Left ventricle myocardium inferior (tissue), 1 donor: ENCODE measurements at places on chromosomes 16 and 17.

- no peak for DNase-seq
Measured at GRCh38 chr16:4097826-4098240, 18.4 kb downstream of the ADCY9 start.

DNA sequence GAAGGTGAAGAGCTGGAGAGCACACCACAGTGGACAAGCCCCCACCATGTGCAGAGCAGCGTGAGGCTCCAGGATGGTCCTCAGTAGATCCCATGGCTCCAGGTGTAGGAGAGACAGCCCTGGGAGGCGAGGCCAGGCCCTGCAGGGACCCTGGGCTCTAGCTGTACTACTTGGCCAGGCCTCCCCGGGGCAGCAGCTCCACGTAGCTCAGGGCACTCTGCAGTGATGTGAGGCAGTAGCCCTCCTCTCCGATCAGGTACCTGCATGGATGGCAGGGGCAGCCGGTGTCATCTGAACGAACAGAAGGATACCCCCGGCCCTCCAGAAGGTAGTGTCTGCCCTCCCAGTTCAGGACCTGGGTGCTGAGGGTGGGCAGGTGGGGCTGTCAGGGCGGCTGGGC is 6.2 kb upstream of the SPATA2L start:
- DNase-seq: no peak

DNA sequence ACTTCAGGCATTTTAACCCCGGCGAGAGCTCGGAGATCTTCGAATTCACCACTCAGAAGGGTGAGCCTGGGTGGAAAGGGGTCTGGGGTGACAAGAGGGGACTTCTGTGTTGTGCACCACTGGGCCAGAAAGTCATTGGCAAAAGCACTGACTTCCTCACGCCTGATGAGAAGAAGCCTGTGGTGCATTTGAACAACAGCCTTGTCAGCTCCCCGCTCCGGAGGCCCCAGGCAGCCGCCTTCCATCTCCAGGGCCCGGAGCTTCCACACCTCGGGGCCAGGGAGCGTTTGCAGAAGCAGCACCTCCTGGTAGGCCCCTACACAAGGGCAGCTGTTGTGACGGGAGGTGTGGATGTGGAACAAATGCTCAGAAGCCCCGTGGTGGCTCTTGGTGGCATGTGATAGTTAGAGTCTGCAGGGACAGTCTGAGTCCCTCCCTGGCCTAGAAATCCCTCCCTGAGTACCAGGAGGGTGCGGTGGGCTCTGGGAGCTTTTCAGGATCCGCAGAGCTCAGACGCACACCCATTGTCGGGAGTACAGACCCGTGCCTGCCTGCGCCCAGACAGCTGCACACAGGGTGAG is 9.7 kb downstream of the CACNG1 start:
- DNase-seq: no peak

DNA sequence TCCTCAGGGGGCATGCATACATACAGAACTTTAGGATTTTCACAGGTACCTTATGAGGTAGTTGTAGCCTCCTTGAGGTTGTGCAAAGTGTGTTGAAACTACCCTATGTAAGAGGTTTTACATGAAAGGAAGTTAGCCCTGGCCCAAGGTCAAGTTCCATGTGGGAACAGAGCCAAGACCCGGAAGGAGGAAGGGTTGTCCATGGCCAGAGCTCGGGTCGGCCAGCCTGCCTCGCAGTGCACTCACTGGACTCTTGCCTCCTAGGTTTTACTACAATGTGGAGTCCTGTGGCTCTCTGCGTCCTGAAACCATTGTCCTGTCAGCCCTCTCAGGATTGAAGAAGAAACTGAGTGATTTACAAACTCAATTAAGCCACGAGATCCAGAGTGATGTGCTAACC is 8.2 kb downstream of the POLR2C start:
- DNase-seq: peak; percentile 72
